ENCODE measurements at places on chromosomes 5 and 9.

DNA sequence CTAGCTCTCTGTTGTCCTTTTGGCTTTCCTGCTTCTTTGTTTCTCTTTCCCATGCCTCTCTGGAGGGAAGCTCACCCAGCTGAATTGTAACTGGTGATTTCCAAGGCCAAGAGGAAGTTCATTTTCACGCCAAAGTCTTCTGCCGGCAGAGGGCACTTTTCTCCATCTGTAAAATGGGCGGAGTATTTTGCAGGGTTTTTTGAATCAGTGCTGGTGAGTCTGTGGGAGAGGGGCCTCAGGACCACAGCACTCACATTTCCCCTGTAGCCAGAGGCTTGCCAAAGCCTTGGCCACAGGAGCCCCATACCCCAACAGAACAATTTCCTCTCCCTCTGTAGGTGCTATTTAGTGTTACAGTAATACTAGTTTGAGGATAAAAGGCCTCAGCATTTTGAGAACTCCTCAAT lies 42.3 kb upstream of the MATR3 start:
- DNase-seq: no peak

GRCh38 chr5:2773327-2773726 lies 21.9 kb upstream of the IRX2 start:
- DNase-seq: no peak

DNA sequence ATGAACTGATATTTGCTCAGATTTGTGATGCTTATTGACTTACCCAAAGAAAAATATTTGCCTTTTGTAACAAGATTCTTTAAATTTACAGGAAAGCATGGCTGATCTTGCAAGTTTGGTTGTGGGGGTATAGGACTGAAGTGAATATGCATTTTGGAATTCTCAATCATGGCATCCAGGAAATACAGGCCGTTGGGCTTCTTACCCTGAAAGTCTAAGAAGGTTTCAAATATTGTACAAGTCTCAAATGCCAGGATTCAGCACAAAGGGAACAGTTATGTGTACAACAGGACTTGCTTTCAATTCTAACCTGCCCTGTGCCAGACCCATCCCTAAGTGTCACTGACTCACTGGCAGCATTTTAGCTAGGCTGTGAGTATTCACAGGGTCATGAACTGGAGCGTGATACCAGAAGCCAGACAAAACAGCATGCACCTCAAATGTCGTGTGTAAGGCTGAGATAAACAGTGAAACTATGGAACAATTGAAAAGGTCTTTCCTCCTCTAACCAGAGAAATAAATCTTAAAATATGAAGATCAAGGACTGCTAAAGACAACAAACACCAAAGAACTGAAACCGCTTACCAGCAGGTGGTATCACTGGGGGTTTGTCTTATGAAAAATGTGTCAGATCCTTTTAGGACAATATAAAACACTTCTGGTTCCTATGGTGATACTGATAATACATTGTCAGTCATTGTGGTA lies 168.6 kb upstream of the RGMB start:
- DNase-seq: no peak

DNA sequence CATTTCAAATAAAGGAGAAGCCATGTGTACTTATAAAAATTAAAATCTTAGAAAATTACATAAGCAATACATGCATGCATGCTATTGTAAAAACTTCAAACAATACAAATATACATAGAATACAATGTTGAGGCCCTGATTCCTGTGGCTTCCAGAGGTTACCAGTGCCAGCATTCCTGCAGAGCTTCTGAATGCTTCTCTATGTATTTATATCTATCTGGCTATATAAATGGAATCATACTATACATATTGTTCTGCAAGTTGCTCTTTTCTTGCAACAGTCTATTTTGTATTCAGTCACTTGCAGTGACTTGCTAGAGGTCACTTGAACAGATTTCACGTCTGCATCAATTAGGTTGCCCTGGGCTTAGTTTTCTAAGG lies 3.2 kb upstream of the IL12B start:
- no peak for DNase-seq

DNA sequence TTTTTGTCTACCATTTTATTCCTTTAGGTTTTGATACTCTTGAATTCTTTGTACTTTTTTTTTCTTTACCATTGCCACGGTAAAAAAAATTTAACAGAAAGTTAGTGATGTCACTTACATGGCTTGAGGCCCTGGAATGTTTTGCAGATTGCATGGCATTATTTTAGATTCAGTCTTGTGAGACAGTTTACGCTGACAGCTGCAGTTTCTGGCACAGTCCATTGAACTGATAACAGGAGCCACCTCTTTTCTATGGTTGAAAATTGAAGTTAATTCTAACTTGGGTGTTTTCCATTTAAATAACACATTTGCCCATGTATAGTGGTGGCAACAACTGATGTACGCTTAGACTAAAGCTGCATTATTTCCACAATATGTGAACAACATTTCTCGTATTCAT lies 1028.5 kb downstream of the CDH18 start:
- DNase-seq: no peak

GRCh38 chr9:114153761-114154599 lies 1.4 kb upstream of the COL27A1 start:
- DNase-seq: no peak

Data from activated T-helper 1 cell treated with anti-CD3 and anti-CD28 coated beads, Interleukin-2, amount 50 U/mL, for 16 hours (primary cell).